WTC11 (cell line): ENCODE measurements at places on chromosomes 2 and 18. TPM values are rescaled to one million over a fixed set of nuclear protein-coding genes. Genes with fewer than 3 reads are reported as not detected.

- DNase-seq: no peak
Observed at GRCh38 chr2:170492010-170492409, 223.1 kb upstream of the SP5 start.

Gene ICA1L
- 2.7 to 3.1 TPM (median 2.8 TPM) in 3 replicates for total RNA-seq

- no peak for DNase-seq
Observed at GRCh38 chr2:9809448-9810088, 33.7 kb upstream of the TAF1B start.

DNA sequence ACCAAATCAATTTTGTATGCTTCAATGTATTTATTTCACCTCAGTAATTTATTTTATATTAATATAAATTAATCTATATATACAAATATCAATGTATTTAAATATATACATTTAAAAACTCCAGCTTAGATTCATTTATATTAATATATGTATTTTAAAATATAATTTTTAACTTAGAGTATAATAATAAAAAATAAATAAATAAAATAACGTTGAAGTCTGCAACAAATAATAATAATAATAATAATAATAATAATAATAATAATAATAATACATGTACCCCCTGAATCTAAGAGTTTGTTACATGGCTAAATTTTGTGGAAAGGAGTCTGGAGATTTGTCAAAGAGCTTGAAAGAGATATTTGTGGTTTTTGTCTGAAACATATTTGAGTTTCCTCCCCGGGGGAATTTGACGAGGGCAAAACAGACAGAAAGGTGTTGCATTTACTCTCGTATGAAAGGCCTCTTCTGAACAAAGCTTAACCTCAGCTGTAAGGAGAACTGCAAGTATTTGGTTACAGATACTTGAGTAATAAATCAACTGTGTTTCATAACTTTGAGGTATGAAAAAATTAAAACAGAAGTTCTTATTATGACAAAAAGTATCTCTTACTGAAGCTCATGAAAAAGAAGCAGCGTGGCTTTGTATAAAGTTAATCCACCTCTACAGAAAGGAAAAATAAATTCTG, 93.4 kb downstream of the CDH19 start:
- DNase-seq: no peak

Gene DNAJC5G
- total RNA-seq: 0.18 to 0.44 TPM (median 0.34 TPM) in 3 replicates

Gene SERPINB13
- not detected in 3 replicates for total RNA-seq

- no peak for DNase-seq
Observed at GRCh38 chr2:226488034-226488433, 311.6 kb downstream of the IRS1 start.

- no peak for DNase-seq
Observed at GRCh38 chr2:220188031-220188430, 560.6 kb downstream of the SLC4A3 start.

DNA sequence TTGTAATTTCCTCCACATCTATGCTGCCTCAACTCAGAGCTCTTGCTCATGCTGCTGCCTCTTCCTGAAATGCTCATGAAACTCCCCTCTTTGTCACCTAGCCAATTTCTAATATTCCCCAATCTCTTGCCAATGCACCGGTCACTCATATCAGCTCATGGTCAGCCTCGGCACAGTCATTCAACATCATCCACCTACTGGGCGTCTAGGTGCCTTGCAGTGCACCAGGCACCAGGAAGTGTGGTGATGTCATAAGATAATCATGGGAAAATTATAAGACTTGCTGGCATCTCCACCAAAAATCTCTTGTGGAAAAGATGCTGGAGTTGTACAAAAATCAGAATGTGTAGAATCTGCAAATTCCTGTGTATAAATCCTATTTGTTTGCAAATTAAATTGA, 52.6 kb upstream of the RAB27B start:
- no peak for DNase-seq

Gene PAX3
- total RNA-seq: not detected in 3 replicates

- no peak for DNase-seq
Observed at GRCh38 chr2:202237787-202238233, 587 bp downstream of the SUMO1 start.

GRCh38 chr2:37987098-37987775, 62.1 kb downstream of the RMDN2 start:
- no peak for DNase-seq

- DNase-seq: no peak
Observed at GRCh38 chr2:62660087-62660486, 45.4 kb upstream of the EHBP1 start.

- DNase-seq: no peak
Observed at GRCh38 chr18:3408107-3408506, 41.9 kb upstream of the TGIF1 start.

GRCh38 chr2:98541906-98542305, 66.4 kb downstream of the COA5 start:
- no peak for DNase-seq

DNA sequence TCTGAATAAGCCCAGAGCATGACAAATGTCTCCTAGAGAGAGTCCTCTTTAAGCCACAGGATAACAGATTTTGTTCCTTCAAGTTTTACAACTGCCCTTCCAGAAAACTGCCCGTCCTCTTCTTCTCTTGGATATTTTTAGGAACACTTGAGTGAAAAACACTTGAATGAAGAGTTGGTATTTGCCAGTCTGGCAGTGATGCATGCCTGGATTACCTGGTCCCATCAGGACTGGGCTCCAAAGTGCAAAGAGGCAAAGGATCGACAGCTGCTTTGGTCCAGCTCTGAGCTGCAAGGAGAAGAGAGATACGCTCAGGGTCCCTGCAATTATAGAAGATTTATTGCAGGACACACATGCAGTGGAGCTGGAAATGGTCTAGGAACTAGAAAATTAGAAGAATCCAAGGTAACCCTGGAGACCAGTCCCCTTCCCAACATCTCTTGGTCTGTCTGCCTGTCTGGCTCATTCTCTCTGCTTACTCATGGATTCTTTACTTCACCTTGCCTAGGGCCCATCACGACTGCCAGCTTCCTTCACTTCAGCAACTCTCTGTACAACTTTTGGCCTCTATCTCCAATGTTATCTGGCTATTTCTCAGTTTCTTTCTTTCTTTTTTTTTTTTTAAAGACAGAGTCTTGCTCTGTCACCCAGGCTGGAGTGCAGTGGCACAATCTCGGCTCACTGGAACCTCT, 112.1 kb upstream of the SIX2 start:
- DNase-seq: no peak

Gene CYP27C1
- total RNA-seq: 2.1 to 2.9 TPM (median 2.4 TPM) in 3 replicates

- DNase-seq: peak; percentile 26
Observed at GRCh38 chr2:240742602-240743095, 51.0 kb downstream of the AQP12A start.

Gene SEPTIN10
- total RNA-seq: 86.8 to 92.1 TPM (median 90.1 TPM) in 3 replicates

Gene ACTG2
- total RNA-seq: 1.4 to 2.7 TPM (median 1.8 TPM) in 3 replicates

GRCh38 chr2:132902626-132903025, 232.6 kb upstream of the LYPD1 start:
- no peak for DNase-seq

Gene GAL3ST2
- 0.73 to 0.98 TPM (median 0.78 TPM) in 3 replicates for total RNA-seq

DNA sequence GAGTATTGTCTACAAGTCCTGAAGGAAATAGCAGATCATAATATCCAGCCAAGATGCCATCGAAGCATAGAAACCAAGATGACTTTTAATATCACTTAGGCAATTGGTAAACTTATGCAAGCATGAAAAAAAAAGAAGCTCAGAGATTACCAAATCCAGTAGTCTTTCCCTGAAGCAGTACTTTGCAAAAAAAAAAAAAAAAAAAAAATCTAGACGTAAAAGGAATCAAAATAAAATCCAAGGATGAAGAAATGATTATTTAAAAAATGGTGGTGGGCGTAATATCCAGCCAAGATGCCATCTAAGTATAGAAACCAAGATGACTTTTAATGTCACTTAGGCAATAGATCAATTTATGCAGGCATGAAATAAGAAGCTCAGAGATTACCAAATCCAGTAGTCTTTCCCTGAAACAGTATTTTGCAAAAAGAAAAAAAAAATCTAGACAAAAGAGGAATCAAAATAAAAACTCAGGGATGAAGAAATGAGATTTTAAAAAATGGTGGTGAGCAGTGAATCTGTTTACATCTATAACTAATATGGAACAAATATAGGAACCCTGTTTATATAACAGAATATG, 108.8 kb downstream of the GYPC start:
- no peak for DNase-seq

- no peak for DNase-seq
Observed at GRCh38 chr18:36745219-36745975, 83.4 kb downstream of the TPGS2 start.

DNA sequence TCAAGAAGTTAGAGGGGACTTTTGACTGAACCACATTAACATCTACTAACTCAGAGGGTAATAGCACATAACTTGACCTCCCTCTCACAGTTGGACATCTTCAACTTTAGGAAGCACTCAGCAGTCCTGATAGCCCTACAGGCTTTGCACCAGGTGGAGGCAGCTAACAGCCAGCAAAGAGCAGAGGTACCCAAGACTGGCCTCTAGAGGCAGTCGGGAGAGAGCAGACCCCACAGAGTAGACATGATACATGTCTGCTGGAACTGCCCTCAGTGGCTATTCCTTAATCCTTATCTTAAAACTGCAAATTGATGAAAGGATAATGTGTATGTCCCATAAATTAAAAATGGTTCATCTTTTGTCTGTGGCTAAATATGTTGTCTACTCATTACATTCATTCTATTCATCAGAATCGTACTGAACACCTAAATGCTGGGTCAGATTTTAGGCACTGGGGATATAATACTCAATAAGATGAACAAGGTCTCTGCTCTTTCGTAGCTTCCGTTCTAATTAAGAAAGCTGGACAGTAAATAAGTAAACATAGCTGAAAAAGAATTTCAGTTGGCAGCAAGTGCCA, 49.8 kb downstream of the CAB39 start:
- peak; percentile 54 for DNase-seq

DNA sequence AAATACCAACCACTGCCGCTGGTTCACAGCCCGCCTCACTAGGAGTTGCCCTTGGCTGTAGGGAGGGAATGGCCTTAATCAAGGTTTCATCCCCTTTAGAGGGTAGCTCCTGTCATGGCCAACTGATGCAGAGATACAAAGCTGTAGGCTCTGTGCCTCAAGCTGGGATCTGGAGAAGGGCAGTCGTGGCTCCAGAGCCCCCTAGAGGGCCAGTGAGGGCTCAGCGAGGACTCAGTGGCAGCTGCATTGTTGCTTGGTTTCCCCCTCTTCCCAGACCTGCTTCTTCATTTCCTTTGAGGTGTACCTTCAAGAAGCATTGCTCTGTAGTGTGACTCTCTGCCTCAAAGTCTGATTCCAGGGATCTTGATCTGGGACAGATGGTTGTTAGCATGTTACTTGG, 302.1 kb downstream of the LPIN1 start:
- DNase-seq: peak; percentile 35

GRCh38 chr2:207885010-207885409, 115.3 kb upstream of the FZD5 start:
- DNase-seq: no peak

DNA sequence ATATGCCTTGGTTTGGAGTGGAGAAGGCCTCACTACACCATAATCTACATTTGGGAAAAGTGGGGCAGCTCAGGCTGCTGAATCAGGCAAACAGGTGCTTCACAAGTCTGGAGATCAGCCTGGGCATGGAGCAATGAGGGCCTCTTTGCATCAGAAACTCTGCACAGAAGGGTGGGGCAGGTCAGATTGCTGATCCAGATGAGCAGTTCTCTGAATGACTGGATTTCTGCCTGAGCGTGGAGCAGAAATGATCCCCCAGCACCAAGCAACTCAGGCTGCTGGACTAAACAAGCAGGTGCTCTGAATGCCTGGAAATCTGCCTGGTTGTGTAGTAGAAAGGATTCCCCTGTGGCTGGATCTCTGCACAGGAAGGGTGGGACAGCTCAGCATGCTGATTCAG, 605.3 kb upstream of the ZNF804A start:
- DNase-seq: no peak
